Astrocyte (in vitro differentiated cells and primary cell): ENCODE measurements at places on chromosomes 1 and 21. TPM values are rescaled to one million over a fixed set of nuclear protein-coding genes. Genes with fewer than 3 reads are reported as not detected.

STUM gene
- not detected in 2 replicates for total RNA-seq

KIF2C gene
- total RNA-seq = 1.9 and 3.2 TPM in 2 replicates

LRRC8C gene
- 2.3 and 2.4 TPM in 2 replicates for total RNA-seq

HES5 gene
- total RNA-seq = 0.22 TPM in 1 of 2 replicates, not detected in the other

C1orf94 gene
- total RNA-seq = 0.70 and 0.75 TPM in 2 replicates

GRCh38 chr1:1462318-1462966, 9.1 kb upstream of the ATAD3B start:
- H3K36me3 ChIP-seq = no peaks in the 10 kb centered on the region
- no peaks in the 10 kb centered on the region for H3K27me3 ChIP-seq
- no peak overlapping the region for H3K4me3 ChIP-seq
- H3K4me1 ChIP-seq = no peaks in the 10 kb centered on the region

DNA sequence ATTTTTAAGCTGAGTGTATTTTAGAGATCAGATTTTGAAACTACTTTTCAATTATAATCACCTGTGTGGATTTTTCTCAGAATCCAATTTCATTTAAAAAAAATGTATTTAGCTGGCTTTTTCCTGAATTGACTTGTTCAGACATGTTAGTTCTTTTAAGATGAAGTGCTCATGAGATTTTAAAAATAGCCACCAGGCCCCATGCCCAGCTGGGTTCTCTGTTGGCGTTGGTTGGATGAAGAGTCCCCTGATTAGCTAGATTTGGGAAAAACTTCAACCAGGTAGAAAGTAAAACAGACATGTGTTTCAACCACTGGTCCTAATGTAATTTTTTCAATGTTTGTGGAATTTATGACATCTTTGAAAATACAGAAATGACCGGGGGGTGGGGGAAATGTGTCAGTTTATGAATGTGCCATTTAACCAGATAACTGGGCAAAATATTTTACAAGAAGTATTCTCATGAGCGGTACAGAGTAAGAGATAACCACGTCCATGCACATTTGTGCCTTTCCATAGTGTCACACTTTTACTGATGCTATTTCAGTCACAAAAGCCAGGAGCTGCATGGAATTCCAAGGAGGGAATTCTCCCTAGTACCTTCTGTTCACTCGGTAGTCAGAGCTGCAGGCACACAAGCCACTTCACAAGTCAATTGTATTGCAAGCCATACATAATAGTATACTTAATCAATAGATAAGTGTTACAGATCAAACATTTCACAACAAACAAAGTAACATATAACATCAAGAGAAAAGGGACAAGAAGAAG, 51.1 kb downstream of the KCNK1 start:
- no peak overlapping the region for H3K4me3 ChIP-seq
- no peaks in the 10 kb centered on the region for H3K36me3 ChIP-seq
- DNase-seq = no peak
- H3K4me1 ChIP-seq = no peaks in the 10 kb centered on the region
- H3K27me3 ChIP-seq = no peaks in the 10 kb centered on the region

- no peaks in the 10 kb centered on the region for H3K27me3 ChIP-seq
- H3K36me3 ChIP-seq = no peaks in the 10 kb centered on the region
- peaks cover 6% of the 10 kb centered on the region for H3K4me1 ChIP-seq
- peak overlapping the region; percentile 99 for H3K4me3 ChIP-seq
Observed at GRCh38 chr1:185154912-185155513, 1.7 kb downstream of the TRMT1L start.

GRCh38 chr1:243727503-243728203, 122.4 kb downstream of the AKT3 start:
- H3K4me3 ChIP-seq = no peak overlapping the region
- no peaks in the 10 kb centered on the region for H3K27me3 ChIP-seq
- peaks cover 2% of the 10 kb centered on the region for H3K4me1 ChIP-seq
- DNase-seq = no peak
- H3K27ac ChIP-seq = no peak overlapping the region

DNA sequence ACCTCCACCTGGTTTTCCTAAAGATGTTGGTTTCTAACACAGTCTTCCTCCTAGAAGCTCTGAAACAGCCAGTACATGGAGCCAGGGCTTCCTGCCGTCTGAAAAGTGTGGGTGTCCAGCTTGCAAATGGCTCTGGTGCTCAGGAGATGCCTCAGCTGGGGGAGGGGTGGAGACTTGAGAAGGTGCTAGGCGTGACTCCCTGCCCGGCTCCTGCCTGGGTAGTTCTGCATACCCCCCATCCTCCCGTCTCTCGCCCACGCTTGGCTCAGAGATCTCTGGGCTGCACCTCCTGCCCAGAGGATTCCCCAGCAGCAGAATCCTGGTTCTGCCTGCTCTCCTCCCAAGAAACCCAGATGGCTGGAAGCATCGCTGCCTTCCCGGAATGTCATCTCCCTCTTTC, 16.9 kb downstream of the STUM start:
- no peak for DNase-seq
- no peaks in the 10 kb centered on the region for H3K36me3 ChIP-seq
- H3K4me3 ChIP-seq = no peak overlapping the region
- H3K27me3 ChIP-seq = peaks cover 11% of the 10 kb centered on the region
- no peaks in the 10 kb centered on the region for H3K4me1 ChIP-seq
- no peak overlapping the region for H3K27ac ChIP-seq

DNA sequence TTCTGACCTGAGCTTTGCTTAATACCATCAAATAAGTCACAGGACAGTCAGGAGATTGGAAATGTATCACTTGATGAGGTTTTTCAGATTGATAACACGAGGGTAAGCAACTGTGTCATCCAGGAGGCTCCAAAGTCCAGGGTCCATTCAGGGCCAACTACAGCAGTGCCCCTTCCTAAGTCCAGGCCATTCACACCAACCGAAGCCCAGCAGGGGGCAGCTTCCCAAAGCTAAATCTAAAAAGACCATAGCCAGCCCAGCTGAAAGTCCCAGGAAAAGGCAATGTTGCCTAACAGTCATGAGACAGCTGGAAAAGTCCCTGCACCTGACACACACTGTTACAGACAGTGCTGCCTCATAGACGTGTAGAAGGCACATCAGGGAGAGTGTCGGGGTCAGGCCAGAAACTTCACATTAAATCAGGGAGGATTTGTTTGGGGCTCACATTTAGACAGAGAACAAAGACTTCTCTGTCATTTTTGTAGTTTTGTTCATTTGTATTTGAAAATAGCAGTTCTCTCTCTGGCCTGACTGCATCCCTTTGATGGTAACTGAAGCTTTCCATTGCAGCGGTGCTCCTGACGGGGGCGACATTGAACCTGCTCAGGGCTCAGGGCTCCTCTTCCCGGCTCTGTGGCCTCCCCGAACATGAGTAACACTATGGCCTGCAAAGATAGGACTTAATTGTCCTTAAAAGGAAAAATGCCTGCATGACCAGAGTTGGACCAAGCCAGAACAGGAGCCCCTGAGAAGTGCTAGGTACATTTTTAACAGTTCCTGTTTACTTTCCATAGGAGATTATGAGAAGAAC, 200.4 kb downstream of the NRIP1 start:
- no peak overlapping the region for H3K4me3 ChIP-seq
- DNase-seq = peak; percentile 68
- H3K27me3 ChIP-seq = no peaks in the 10 kb centered on the region
- H3K27ac ChIP-seq = no peak overlapping the region

GRCh38 chr1:11729155-11729497, 6.8 kb upstream of the AGTRAP start:
- no peak for DNase-seq
- peaks cover 2% of the 10 kb centered on the region for H3K27me3 ChIP-seq
- peaks cover 16% of the 10 kb centered on the region for H3K4me1 ChIP-seq
- H3K27ac ChIP-seq = no peak overlapping the region
- no peaks in the 10 kb centered on the region for H3K36me3 ChIP-seq

DNA sequence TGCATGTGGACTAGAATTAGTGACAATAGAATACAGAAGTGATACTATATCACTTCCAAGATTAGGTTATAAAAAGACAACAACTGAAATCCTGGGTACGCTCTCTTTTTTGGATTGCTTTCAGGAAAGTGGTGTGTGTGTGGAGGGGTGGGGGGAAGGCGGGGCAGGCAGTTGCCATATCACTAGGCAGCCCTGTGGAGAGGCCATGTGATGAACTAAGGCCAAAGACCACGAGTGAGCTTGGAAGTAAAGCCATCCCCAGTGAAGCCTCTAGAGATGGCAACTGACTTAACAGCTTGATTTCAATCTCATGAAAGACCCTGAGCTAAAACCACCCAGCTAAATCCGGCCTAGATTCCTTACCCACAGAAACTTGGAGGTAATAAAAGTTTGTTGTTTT, 6.2 kb upstream of the ASPM start:
- H3K4me1 ChIP-seq = no peaks in the 10 kb centered on the region
- H3K27ac ChIP-seq = no peak overlapping the region
- H3K4me3 ChIP-seq = no peak overlapping the region
- no peaks in the 10 kb centered on the region for H3K27me3 ChIP-seq
